ENCODE measurements at places on chromosomes 16 and 17. TPM values are rescaled to one million over a fixed set of nuclear protein-coding genes. Genes with fewer than 3 reads are reported as not detected.
A peak's percentile ranks its signal among the peaks of the same experiment; 100 is the strongest.

PYCARD gene
- 9.4 TPM for total RNA-seq

- no peak overlapping the region for H3K27ac ChIP-seq
- no peak overlapping the region for H3K4me3 ChIP-seq
- H3K27me3 ChIP-seq, result no peaks in the 10 kb centered on the region
- no peak for DNase-seq
- no peaks in the 10 kb centered on the region for H3K4me1 ChIP-seq
- H3K36me3 ChIP-seq, result no peaks in the 10 kb centered on the region
Measured at GRCh38 chr16:359871-360697, 7.6 kb upstream of the AXIN1 start.

GRCh38 chr17:8469964-8470363, 34.3 kb downstream of the NDEL1 start:
- H3K36me3 ChIP-seq, result no peaks in the 10 kb centered on the region
- no peaks in the 10 kb centered on the region for H3K27me3 ChIP-seq
- no peak for DNase-seq
- H3K4me3 ChIP-seq, result no peak overlapping the region

GRCh38 chr17:34171245-34171818, 83.8 kb upstream of the CCL2 start:
- no peaks in the 10 kb centered on the region for H3K36me3 ChIP-seq
- H3K4me1 ChIP-seq, result no peaks in the 10 kb centered on the region
- H3K27me3 ChIP-seq, result no peaks in the 10 kb centered on the region
- no peak overlapping the region for H3K4me3 ChIP-seq

SOX15 gene
- total RNA-seq, result 7.6 TPM

DNA sequence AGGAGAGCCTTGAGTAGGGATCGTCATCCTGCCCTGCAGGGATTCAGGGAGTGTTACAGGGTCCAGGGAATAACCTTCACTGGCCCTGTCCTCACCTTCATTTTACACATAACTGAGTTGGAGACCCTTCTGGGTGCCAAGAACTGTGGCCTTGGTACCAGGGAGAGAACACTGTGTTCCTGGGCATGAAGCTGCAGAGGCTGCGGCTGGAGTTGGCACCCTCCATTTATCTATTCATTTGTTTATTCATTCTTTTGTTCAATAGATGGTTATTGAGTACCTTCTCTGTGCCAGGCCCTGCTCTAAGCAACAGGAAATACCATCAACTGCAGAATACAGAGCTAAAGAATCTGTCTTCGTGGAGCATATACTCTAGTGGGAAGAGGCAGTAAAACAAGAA, 6.7 kb downstream of the ABCC3 start:
- H3K4me1 ChIP-seq, result peaks cover 17% of the 10 kb centered on the region
- DNase-seq, result peak; percentile 5
- no peaks in the 10 kb centered on the region for H3K36me3 ChIP-seq
- H3K4me3 ChIP-seq, result no peak overlapping the region

ITGB4 gene
- total RNA-seq, result 55.6 TPM

CCL1 gene
- not detected for total RNA-seq

Measured in ovary (tissue), 10 donors.